ENCODE measurements at places on chromosomes 1 and 21. TPM values are rescaled to one million over a fixed set of nuclear protein-coding genes. Genes with fewer than 3 reads are reported as not detected.

The PADI2 gene
- polyA plus RNA-seq: 0.43 TPM

The KRTAP19-3 gene
- not detected for polyA plus RNA-seq

The ANKRD45 gene
- not detected for polyA plus RNA-seq

The SMIM1 gene
- 1.9 TPM for polyA plus RNA-seq

The TMED5 gene
- polyA plus RNA-seq: 11.2 TPM

The B3GALT5 gene
- polyA plus RNA-seq: 0.47 TPM

The PODN gene
- polyA plus RNA-seq: 5.0 TPM

The C1orf116 gene
- 85.8 TPM for polyA plus RNA-seq

The S100A7A gene
- polyA plus RNA-seq: 0.02 TPM

The SMIM11 gene
- 1.2 TPM for polyA plus RNA-seq

The PLXNA2 gene
- 25.5 TPM for polyA plus RNA-seq

The SLC6A17 gene
- 0.08 TPM for polyA plus RNA-seq

The ZFP69 gene
- 3.1 TPM for polyA plus RNA-seq

The ACKR1 gene
- 11.1 TPM for polyA plus RNA-seq

The CFHR3 gene
- 0.02 TPM for polyA plus RNA-seq

The TNN gene
- polyA plus RNA-seq: 0.07 TPM

The RHOU gene
- polyA plus RNA-seq: 2.7 TPM

The MSH4 gene
- 0.05 TPM for polyA plus RNA-seq

The ARTN gene
- 2.6 TPM for polyA plus RNA-seq
